ENCODE measurements at places on chromosomes 4 and X.

DNA sequence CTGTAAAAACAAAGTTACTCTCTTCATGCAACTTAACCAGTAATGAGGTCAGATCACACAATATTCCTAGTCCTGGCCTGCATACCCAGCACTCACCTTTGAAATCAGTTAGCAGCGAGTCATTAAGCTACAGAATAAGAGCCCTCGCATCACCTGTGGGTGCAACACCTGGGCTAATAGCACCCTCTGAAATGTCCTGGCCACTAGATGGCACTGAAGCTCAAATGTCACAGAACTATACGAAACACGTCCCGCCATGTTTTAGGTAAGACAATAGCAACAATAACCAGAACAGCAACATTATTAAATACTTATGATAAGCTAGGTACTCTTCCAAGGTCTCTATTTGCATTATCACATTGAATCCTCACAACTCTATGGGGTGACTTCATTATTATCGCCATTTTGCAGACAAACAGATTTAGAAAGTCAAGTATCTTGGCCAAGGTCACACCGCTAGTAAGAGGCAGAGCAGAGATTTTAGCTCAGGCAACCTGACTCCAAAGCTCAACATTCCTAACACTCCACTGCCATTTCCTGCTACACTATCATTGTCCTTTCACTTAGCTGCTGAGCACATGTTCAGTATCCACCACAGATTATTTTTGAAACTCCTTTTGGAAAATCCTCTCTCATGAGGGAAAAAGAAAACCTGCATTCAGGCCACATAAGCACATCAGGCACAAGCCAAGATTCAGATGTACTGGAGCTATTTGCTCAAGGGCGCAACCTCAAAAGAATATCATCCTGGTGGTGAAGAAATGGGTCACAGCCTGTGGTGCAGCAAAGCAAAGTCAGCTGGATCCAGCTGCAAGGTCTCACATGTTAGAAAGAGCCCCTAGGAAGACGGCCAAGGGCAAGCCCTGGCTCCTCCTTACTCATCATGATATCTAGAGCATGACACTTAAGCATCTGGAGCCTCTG, 59.5 kb upstream of the KDR start:
- DNase-seq = no peak

GRCh38 chr4:127709456-127709855, 20.7 kb upstream of the SLC25A31 start:
- DNase-seq = no peak

DNA sequence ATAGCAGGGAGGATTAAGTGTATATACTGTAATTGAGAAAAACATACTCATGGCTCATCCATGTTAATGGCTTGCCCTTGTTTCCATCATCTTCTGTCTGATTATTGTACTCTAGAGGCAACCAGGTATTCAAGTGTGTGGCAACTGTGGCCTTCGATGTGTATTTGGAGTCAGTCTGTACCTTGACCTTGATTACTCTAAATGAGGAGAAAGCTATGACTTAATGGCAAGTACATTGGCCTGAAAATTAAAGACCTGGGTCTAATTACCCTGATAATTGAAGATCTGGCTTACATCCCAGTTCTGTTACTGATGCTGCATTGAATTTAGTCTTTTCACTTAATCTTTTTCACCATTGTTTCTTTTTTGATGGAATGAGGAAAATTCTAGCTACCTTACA, 409.2 kb downstream of the CCSER1 start:
- no peak for DNase-seq

DNA sequence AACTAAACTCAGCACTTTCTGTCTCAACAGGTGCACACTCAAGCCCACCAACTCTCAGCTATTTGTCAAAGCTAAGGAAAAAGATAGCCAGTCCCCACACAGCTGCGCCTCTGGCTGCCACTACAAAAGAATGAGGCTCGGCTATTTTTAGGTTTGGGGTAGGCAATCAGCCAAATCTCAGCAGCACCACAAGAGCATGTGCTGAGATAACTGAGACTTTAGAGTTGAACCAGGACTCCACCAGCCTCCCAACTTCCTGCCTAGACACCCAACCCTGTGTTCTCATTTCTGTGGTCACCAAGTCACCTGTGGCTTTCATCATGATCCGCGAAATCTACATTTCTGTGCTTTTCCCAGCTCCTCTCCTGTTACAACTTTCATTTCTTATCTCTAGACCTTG, 28.0 kb downstream of the DMD start:
- DNase-seq = no peak

DNA sequence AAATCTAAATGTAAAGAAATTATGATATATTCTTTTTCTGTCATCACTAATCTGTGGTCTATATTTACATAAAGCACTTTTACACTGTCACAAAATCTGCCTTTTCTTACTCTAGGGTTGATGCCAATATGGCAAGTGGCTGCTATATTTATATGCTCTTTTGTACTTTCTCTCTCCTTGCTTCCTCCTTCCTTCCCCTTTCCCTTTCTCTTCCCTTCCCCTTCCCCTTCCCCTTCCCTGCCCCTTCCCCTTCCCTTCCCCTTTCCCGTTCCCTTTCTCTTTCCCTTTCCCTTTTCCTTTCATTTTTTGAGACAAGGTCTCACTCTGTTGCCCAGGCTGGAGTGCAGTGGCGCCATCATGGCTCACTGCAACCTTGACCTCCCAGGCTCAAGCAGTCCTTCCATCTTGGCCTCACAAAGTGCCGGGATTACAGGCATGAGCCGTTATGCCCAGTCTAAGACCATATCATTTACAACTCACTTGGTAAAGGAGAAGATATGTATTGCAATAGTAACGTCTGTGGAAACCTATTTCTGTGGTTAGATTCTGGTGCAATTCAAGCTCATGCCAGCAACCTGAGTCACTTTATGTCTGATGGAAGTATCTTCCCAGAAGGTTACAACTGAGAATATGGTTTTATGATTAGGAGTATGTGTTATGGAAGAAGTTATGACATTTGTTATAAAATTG, 13.9 kb upstream of the PLAC8 start:
- no peak for DNase-seq

- DNase-seq = no peak
These were observed 36.6 kb downstream of the ZFP42 start for GRCh38 chr4:188032170-188032569.

- DNase-seq = no peak
These were observed 501.7 kb upstream of the TENM3 start for GRCh38 chr4:181741513-181741912.
